ENCODE measurements at places on chromosomes 16 and 17.

- peak; percentile 45 for DNase-seq
These were observed 44.2 kb downstream of the LYRM9 start for GRCh38 chr17:27848931-27849330.

GRCh38 chr17:41919165-41919817 is 540 bp upstream of the ACLY start:
- no peak for DNase-seq

DNA sequence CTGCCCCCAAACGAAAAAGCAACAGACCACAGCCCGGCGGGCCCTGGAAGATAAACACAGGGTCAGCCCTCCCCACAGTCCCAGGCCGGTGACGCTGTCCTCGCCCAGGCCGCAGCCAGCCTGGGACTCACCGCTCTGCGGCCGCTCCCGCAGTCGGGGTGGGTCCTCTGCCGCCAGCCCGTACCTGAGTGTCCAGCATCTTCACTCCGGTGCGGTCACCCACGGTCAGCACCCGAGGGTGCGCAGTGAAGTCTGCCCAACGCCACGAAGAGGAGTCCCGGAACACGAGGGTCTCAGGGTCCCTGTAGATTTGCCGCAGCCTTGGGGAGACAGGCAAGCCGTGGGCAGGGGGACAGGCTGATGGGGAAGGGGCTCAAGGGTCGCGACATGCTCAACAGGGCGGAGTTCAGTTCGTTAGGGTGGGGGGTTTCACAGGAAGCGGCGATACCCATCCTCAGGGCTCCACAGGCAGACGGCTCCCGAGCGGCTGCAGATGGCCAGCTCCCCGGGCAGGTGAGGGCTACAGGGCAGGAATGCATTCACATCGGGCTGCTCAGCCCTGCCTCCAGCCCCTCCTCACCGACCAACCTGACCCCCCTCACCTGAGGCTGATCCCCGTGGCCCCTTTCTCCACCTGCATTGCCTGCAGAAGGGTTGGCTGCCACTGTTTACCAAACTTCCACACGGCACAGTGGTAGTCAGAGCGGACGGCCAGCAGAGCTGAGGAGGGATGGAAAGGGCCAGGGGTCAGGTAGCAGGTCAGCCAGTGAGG is 5.5 kb downstream of the TAF1C start:
- no peak for DNase-seq

DNA sequence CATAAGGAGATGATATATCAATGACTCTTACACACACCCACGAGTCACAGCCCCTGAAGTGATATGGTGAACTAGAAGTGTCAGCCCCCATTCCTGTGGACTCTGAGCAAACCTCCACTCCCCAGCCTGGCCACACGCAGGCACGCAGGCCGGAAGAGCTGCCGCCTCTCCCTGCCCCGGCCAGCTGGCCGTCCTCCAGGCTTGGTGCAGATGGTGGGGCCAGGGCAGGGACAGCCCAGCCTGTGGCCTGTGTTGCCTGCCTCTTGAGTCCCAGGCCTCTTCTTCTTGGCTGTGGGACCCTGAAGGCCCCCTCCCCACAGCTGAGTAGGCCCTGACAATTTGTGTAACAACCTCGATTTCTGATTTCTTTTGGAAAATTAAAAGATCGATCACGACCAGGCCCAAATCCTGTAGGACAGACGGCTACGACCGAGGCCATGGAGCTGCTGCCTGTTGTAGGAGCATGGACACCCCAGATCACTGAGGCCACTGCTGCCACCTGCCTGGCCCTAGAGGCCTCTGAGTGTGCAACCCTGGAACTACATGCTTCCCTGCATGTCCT is 10.0 kb upstream of the MPRIP start:
- peak; percentile 81 for DNase-seq

DNA sequence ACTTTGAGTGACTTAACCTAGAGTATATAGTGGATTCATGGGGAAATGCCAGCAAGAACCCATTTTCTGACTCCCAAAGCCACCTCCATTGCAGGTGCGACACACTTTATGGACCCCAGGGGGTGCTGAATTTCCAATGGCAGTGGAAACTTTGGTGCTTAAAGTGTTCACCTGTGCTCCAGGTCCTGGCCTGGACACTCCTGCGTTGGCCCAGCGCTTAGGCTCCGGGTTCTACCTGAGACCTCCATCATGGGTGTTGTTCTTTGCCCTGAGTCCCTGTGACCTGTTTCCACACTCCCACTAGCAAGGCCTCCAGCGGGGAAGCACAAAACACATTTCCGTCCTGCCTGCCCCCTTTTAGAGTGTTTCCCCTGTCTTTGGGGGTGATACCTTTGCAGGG is 3.0 kb downstream of the CCNF start:
- no peak for DNase-seq

GRCh38 chr17:3656353-3656752 is 12.0 kb downstream of the TAX1BP3 start:
- no peak for DNase-seq

DNA sequence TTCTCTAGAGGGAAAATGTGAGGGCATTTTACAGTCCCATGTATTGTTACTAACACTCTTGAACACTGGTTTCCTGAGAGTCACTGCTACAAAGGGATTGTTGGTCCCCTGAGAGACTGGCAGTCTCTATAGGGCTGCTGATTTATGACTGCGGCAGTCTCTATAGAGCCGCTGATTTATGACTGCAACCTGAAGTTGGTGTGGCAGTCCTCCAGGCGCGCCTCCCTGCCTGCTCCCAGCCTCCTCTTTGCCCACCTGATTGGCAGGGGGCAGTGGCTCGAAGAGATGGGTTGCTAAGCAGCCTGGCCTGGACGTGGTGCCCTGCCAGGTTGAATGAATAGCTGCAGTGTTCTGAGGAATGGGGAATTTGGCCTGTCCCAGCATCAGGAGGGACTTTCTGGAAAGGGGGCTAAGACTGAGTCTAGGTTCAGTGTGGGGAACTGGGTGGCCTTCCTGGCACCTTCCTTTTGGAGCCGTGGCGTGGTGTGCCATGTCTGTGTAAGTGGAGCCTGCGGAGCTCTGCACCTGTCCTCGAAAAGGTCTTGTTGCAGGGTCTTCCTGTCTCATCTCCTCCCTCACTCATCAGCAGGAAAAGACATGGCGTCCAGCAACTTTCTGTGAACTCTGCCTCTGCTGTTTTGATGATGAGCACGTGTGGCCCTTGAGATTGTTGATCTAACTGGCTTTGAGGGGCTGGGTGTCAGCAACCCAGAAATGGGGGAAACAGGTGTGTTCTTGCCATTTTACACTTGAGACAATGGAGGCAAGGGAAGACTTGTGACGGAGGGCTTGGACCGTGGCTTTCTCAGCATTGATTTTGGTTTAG is 24.9 kb downstream of the SAP30BP start:
- DNase-seq = peak; percentile 45

- DNase-seq = peak; percentile 62
These were observed 6.3 kb downstream of the CSF3 start for GRCh38 chr17:40021451-40021971.

GRCh38 chr17:58231641-58232040 is 6.7 kb upstream of the LPO start:
- no peak for DNase-seq

- DNase-seq = no peak
These were observed 36.1 kb downstream of the ZNF624 start for GRCh38 chr17:16617481-16618060.

GRCh38 chr16:58001781-58002415 is 691 bp downstream of the USB1 start:
- peak; percentile 7 for DNase-seq

Data from right hindlimb (tissue), 1 donor.